Mucosa of gallbladder (tissue), 1 donor: ENCODE measurements at places on chromosomes 12 and 14. TPM values are rescaled to one million over a fixed set of nuclear protein-coding genes. Genes with fewer than 3 reads are reported as not detected.

GRCh38 chr12:57207731-57208630 lies 8.6 kb upstream of the NXPH4 start:
- no peak for DNase-seq

DNA sequence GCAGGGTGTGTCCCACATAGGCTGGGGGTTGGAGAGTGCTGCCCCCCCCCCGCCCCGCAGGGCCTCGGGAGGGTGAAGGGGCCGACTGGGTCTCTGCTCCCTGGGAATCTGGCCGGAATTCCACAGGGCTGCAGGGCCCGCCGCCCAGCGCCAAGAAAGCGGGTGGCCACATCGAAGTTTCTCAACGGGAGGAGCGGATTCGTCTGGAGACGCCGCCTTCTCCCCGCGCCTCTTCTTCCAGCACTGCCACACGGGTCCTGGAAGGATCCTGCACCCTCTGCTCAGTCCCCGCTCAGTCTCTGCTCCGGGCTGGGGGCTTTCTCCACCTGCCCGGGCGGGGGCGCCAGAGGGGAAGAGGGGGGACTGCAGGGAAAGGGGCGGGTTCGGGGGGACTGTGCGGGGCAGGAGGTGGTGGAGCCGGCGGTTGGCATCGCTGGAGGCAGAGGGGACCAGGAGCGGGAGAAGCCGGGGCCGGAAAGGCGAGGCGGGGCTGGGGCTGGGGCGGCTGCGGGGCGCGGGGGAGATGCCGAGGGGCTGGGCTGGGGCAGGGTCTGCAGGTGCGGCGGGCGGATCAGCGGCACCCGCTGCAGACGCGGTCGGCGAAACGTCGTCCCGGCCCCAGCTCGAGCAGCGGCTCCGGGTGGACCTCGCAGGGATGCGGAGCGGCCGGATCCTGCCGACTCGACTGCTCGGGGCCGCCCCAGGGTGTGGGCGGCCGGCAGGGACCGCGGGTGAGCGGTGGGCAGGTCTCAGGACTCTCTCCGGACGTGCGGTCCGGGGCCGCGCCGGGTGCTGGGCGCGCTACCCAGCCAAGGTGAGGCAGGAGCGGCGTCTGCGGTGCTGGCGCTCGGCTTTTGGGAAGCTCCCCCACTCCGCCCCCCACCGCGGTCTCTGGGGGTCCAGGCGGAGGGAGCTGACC lies 811.4 kb upstream of the TMEM132C start:
- DNase-seq, result no peak

DNA sequence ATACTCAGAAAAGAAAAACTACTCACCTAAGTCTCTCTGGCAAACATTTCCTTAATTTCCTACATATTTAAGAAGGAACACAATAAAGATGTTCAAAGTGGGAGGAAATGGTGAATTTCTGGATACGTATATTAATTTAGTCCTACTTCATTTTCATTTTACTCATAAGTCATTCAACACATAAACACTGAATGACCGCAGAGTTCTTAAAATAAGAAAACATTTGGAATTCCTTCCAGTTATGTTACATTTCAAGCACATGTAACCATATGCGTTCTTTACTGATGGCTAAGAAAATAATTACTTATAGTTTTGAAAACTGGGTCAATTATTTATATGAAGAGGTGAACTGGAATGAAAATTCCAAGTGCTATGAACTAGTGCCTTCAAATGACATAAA lies 409.3 kb downstream of the BCAT1 start:
- DNase-seq, result no peak

- no peak for DNase-seq
Measured at GRCh38 chr12:31929027-31929526, 30.1 kb upstream of the RESF1 start.

The CEBPE gene
- total RNA-seq, result 0.20 TPM

The GARIN6 gene
- not detected for total RNA-seq

DNA sequence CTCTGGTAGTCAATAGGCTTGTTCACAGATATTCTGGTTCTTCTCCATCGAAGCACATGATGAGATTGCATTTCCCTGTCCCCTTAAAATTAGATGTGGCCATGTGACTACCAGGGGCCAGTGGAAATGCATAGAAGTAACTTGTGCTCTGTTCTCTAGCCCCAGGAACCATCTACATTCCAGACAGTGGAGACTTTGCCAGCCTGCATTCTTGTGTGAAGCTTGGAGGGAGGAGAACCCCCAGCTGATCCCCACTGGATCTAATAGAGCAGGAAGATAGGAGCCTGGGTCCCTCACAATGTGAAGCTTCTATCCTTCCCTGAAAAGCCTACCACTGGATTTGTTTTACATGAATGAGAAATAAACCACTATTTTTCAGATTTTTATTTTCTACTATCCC lies 130.1 kb downstream of the KITLG start:
- DNase-seq, result no peak

GRCh38 chr12:11743423-11744409 lies 94.2 kb downstream of the ETV6 start:
- DNase-seq, result no peak

DNA sequence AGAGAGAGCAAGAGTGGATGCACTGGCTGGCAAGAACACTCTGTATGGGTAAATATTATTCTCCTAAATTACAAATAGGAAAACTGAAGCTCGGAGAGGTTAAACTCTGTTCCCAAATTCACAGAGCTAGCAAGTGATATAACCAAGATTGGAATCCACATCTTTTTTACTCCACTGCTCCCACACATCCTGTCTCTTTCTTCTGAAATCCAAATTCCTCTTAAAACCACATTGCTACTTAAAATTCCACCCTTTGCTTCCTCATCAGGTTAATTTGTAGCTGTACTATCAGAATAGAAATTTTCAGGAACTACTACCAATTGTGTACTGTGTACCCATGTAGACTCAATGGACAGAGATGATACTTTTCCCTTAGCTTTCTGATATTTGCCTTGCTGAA lies 74.4 kb downstream of the ARMH4 start:
- DNase-seq, result no peak

- no peak for DNase-seq
Measured at GRCh38 chr12:8589679-8590078, 23.0 kb downstream of the AICDA start.
